ENCODE measurements at places on chromosomes 1 and 21.
A peak's percentile ranks its signal among the peaks of the same experiment; 100 is the strongest.

DNA sequence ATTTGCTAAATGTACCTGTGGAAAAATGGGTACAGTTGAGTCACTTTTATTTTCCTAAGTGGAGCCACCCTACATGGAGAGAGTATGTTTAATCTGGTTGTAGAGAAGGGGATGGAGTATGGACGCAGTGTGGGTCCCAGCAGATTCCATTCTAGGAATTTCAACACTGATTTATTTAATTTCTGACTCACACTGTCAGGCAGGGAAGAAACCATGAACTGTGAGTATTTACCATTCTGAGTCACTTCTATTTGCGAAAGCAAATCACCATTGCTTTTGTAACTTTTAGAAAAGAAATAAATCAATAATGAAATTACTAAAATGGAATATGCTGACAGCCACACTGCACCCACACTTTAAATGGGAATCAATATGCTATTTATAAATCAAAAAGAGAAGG, 339.0 kb downstream of the DSCAM start:
- no peak for DNase-seq

DNA sequence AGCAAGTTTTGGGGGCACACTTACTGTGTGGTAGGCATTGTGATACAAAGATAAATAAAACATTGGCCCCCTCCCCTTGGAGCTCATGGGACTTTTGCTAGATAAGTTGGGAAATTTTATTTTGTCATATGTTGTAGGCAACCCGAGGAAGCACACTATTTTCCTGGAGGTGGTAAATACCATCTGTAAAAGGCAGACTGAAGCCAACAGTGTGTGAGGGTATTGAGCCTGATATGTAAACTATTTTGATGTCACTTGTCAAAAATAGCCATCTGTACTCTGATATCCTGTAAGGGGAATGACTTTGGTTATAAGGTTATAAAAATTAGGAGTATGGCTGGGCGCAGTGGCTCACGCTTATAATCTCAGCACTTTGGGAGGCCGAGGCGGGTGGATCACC, 30.6 kb downstream of the VANGL2 start:
- DNase-seq, result peak; percentile 13

GRCh38 chr1:24047110-24047477, 64.8 kb downstream of the MYOM3 start:
- DNase-seq, result peak; percentile 43

DNA sequence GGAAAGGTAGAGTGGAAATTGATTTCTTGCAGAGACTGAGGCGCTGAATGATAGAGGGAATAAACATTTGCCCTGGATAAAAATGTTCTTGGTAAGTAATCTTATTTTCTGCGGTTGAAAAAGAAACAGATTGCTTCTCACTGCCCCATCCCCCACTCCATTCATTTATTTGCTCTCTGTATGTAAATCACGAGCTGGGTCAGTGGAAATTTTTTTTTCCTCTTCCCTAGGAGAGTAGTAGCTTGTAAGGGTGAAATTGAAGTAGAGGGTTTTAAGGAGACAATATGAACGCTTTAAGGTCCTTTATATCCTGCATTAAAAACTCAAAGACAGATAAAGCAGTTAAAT, 1.4 kb upstream of the BRINP3 start:
- DNase-seq, result no peak

DNA sequence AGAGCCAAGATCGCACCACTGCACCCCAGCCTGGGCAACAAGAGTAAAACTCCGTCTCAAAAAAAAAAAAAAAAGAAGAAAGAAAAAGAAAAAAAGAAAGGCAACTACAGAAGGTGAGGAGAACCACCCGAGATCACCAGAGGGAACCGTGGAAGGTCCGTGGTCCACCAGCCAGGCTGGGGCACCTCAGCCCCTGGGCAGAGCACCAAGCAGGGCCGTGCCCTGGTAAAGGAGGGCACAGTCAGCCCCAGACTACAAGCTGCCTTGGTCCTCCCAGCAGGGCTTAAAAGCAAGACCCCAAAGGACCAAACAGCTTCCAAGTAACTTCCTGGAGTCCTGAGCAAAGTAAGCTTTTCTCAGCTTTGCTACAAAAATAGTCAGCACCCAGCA, 8.8 kb upstream of the SAMD11 start:
- DNase-seq, result no peak

- DNase-seq, result peak; percentile 65
These were observed 47.1 kb upstream of the TLR5 start for GRCh38 chr1:223189903-223190724.

- no peak for DNase-seq
These were observed 116.5 kb upstream of the JUN start for GRCh38 chr1:58900396-58900795.

DNA sequence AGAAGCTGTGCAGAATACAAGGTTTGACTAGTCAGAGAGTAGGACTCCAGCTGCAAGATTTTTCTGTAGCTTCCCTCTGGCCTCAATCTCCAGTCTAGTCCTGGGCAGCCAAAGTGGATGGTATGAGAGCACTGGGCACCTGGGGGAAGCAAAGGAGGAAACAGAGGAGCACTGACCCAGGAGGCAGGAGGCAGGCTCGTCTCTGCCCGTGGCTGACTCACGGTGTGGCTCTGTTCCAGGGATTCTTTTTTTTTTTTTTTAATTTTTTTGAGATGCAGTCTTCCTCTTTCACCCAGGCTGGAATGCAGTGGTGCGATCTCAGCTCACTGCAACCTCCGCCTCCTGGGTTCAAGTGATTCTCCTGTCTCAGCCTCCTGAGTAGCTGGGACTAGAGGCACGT, 4.1 kb upstream of the NPPB start:
- DNase-seq, result peak; percentile 47

DNA sequence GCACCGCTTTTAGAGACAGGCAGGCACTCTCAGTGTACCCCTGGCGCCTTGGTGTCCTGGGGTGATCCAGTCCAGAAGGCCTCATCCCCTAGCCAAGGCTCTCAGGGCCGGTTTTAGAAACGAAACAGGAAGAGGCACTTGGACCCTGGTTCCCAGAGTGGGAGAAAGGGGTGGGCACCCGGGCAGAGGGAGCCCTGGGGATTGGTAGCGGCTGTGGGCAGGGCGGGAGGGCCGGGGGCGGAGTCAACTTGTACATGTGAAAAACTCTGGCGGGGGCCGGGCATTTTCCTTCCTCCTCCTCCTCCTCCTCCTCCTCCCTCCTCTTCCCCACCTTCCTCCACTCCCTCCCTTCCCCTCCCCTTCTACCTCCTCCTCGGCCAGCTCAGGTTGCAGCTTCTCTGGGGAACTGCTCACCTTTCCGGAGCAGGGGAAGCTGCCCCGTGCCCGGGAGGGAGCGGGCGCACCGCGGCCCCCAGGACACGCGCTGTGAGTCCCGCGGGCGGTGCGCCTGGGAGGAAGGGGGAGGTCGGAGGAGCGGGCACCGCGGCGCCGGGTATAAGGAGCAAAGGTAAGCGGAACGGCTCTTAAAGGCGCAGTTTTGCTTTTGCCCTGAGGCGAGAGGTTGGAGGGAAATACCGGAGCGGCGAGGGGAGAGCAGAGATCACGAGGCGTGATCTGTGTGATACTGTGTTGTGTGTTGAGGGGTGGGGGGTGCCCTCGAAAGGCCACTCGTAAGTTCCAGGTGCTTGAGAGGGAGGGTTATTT, at the start of gene CDK18:
Gene CDK18, plus strand, starts transcription at position 359 of the 765 bp plus-strand sequence. CDS start 18,499 bp downstream, outside the sequence.
- peak; percentile 87 for DNase-seq

DNA sequence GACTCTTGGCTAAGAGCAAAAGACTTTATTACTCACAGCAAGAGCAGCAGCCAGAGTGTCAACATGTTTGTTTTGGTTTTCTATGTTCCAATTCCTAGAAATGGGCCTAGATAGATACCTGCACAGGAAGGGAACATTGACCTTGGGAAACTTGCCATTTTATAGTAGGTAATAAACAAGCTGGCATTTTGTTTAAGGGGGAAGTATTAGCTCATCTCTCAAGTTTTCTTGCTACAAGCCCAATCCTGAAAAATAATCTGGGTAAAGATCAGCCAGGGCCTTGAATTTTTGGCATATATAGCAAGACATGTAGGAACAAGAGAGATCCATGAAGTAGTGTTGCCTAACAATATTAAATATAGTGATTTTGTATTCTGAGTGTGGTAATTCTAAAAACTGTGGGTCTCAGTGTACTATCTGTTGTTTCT, 51.4 kb upstream of the RGL1 start:
- DNase-seq, result no peak

DNA sequence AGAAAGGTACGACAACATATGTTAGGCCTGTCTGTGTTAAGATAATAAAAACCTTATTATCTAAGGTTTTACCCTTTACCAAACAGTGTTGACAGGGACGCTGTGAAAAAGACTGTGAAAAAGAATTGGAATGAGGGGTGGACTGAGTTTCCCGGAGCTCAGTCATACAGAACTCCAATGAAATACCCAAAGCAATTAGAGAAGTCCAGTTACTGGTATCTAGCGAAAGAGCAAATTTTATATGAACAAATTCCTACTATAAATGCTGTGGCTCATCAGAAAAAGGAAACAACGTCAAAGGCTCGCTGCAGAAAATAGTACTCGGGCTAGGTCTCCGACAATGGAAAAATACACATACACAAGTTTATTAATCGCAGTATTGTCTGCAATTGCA, 708 bp upstream of the RBBP5 start:
- DNase-seq, result peak; percentile 74

- DNase-seq, result no peak
These were observed 677 bp downstream of the PRKAA2 start for GRCh38 chr1:56645677-56646305.

DNA sequence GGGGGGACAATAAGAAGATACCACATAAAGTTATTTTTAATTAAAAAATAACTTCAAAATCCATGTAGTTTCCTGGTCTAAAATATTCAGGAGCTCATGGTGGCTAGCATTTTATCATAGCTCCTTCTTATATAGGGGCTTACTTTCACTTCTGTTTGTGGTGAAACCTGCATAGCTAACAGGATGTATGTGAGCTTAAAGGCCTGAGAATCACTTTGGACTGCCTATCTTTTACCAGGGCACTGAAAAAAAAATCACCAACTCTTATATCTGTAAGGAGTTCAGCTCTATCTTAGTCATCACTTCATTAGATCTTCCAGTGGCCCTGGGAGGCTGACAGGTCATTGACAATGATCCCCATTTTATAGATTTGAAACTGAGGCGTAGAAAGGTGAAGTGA, 21.3 kb downstream of the UROD start:
- no peak for DNase-seq

DNA sequence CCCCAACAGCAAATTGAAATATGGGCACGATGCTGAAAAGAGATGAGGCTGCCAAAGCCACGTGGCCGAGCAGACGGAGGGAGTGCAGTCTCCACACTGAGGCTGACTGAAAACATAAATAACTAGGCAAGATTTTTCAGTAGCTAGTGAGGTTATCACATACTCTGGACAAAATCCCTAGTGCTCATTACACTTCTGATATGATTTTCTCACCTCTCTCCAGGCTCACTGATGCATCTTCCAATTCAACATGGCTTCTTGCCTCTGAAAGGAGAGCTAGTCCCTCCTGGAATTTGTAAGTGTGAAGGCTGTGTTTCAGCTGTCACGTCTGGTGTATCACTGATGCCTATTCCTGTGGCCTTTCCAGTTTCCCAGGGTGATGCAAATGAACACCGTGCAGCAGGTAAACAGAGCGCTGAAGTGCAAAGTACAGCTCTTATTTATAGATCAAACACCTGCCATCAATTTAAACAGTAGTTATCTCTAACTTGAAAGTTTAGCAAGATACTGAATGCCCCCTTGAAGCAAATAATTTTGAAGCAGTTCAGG, 656.1 kb downstream of the KIF26B start:
- no peak for DNase-seq

DNA sequence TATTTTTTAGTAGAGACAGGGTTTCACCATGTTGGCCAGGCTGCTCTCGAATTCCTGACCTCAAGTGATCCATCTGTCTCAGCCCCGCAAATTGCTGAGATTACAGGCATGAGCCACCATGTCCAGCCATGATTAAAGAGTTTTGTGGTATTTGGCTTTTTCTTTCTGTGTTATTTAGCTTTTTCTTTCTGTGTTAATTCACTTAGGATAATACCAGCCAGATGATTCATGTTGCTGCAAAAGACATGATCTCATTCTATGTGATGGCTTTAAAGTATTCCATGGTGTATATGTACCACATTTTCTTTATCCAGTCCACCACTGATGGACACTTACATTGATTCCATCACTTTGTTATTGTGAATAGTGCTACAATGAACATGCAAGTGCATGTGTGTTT, 1135.2 kb downstream of the AMY1C start:
- no peak for DNase-seq

GRCh38 chr1:55987491-55988249, 591.7 kb downstream of the PLPP3 start:
- no peak for DNase-seq

DNA sequence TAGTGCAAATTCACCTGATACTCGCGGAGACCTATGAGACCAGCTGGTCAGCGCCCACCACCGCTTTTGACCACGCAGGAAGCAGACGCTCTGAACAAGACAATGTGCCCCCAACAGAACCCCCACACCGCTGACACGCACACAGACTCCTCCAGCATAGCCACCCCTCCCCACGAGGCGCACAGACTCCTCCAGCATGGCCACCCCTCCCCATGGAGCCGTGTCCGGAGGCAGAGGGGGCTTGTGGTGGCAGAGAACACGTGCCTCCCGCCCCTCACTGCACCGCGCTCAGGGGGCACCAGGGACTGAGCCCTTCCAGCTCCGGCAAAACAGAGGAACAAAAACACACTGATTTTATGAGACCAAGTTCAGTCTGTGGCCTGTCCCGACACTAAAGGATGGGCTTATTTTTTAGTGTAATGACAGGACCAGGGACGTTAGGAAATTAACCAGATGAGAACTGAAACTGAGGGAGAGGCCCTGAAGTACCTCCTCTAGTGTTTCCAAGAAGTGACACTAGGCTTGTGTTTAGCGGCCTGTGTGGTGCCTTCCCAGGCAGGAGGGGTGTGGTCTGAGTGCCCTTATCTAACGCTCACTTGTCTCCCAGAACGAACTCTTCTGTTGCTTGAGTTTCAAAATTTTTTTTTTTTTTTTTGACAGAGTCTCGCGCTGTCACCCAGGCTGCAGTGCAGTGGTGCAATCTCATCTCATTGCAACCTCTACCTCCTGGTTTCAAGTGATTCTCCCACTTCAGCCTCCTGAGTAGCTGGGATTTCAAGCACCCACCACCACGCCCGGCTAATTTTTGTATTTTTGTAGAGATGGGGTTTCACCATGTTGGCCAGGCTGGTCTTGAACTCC, 10.0 kb upstream of the AGPAT3 start:
- DNase-seq, result peak; percentile 84

- no peak for DNase-seq
These were observed 154.5 kb upstream of the ADGRL4 start for GRCh38 chr1:79161077-79161476.

GRCh38 chr21:34736116-34736874, 67.5 kb downstream of the CLIC6 start:
- DNase-seq, result no peak

GRCh38 chr1:59696421-59697115, 118.2 kb upstream of the HOOK1 start:
- peak; percentile 80 for DNase-seq

DNA sequence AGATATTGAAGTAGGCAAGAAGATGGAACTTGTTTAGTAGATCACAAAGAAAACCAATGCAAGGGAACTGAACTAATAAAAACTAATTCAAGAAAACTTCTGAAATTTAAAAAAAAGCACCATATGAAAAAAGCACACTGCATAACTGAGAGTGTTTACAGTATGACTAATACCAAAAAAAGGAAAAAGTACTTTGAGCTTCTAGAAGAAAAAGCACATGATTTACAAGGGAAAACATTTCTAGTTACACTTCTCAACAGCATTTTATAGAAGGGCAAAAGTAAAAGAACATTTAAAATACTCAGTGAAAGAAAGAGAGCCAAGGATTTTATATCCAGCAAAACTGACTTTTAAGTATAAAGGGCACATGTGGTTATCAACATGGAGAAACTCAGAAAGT, 233.6 kb downstream of the RPS6KC1 start:
- peak; percentile 32 for DNase-seq
